ENCODE measurements at places on chromosomes 2 and 18. TPM values are rescaled to one million over a fixed set of nuclear protein-coding genes. Genes with fewer than 3 reads are reported as not detected.

The CRYGC gene
- not detected for total RNA-seq

The AFF3 gene
- total RNA-seq: 0.71 TPM

The ECEL1 gene
- not detected for total RNA-seq

The SPC25 gene
- total RNA-seq: 0.28 TPM

The CXCR1 gene
- total RNA-seq: not detected

The MYO5B gene
- 0.18 TPM for total RNA-seq

The HOXD10 gene
- 0.18 TPM for total RNA-seq

Measured in smooth muscle cell of bladder (primary cell).